Hematopoietic multipotent progenitor cell treated with erythropoietin and hydrocortisone succinate and interleukin-3 and kit ligand, for 6 days (in vitro differentiated cells): ENCODE measurements at places on chromosomes 1 and 21.

GRCh38 chr1:11967028-11967547 is 13.2 kb upstream of the MFN2 start:
- DNase-seq, result peak; percentile 63

DNA sequence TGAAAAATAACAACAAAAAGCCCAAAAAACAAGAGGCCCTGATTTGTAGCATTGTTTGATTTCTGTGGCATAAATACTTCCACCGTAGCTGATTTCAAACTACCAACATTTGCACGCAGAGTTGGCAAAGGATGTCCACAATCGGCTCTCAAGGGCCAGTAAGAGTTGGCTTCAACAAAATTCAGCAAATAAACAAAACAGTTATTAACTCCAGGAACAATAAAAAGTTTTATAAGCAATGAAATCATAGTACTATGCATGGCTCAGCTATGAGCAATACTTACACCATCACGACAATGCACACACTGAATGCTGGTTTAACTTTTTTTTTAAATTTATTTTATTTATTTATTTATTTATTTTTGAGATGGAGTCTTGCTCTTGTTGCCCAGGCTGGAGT is 8.7 kb upstream of the COX20 start:
- DNase-seq, result no peak

GRCh38 chr1:3237570-3237969 is 168.6 kb downstream of the PRDM16 start:
- DNase-seq, result no peak

GRCh38 chr21:16084776-16085364 is 355.1 kb downstream of the USP25 start:
- no peak for DNase-seq

GRCh38 chr1:57307392-57308170 is 116.3 kb downstream of the DAB1 start:
- peak; percentile 83 for DNase-seq
